ENCODE measurements at places on chromosomes 5 and 9.

- DNase-seq = no peak
Measured at GRCh38 chr9:116641292-116642059, 45.6 kb upstream of the TRIM32 start.

DNA sequence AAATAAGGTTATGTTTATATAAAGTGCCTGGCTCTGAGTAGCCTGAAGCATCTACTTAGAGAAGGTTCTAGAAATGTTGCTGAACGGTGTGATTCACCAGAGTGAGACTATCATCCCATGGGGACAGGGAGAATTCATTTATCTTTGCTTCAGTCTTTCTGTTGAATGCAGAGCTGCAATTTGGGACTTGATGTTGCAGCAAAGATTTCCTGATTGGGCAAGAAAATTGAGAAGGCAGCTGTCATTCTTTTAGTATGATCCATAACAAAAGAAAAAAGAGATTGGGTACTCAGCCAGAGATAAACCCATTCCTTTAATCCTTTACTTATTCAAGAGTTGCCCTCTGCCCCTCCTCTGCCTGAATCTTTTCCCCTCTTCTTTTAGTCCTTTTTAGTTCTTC is 456.3 kb upstream of the WWC1 start:
- no peak for DNase-seq

- no peak for DNase-seq
Measured at GRCh38 chr9:126668058-126668457, 54.3 kb downstream of the LMX1B start.

- DNase-seq = no peak
Measured at GRCh38 chr5:95660060-95660459, 13.5 kb downstream of the RFESD start.

GRCh38 chr5:158895588-158895987 is 204.1 kb downstream of the EBF1 start:
- DNase-seq = no peak

GRCh38 chr5:160312134-160312959 is at the start of gene CCNJL:
TSS of gene CCNJL (minus strand) at chr5:160312564. CDS start at chr5:160311923, 641 bp downstream.
- DNase-seq = peak; percentile 86
